ELR (cell line): ENCODE measurements at places on chromosomes 2 and 18.

DNA sequence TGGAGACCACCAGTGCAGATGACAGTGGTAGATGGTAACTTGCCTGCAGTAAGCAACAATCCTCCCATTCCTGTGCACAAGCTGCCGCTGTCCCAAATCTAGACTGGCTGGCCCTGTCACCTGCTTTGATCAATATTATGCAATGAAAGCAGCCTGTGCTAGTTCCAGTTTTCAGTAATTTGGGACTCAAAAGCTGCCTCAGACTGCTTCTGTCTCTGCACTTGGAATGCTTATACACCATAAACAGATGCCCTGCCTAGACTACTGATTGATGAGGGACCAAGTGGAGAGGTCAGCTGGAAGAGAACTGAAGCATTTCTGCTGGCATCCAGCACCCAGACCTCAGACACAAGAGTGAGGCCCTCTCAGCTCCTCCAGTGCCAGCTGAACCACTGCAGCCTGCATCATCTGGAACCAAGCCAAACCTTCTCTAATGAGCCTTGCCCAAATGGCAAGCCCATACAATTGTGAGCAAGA is 24.9 kb downstream of the CCBE1 start:
- DNase-seq: no peak

GRCh38 chr2:4221845-4222244 is 518.5 kb downstream of the DCDC2C start:
- no peak for DNase-seq

DNA sequence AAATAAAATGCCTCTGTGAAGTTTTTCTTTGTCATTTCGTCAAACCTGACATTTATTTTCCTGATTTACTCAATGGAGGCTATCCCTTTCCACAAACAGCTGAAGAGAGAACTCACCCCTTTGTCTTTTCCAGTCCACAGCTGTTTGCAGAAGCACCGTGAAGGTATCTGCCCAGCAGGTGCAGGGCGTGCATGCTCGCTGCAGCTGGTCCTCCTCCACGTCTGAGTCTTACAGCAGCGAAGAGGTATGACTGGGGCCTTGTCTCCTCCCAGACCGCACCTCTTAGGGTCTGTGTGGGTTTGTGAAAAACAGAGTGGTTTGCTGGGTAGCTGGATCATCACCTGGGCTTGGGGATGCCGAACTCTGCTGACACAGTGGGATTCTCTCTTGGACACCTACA is 9.7 kb downstream of the SPP2 start:
- DNase-seq: no peak

DNA sequence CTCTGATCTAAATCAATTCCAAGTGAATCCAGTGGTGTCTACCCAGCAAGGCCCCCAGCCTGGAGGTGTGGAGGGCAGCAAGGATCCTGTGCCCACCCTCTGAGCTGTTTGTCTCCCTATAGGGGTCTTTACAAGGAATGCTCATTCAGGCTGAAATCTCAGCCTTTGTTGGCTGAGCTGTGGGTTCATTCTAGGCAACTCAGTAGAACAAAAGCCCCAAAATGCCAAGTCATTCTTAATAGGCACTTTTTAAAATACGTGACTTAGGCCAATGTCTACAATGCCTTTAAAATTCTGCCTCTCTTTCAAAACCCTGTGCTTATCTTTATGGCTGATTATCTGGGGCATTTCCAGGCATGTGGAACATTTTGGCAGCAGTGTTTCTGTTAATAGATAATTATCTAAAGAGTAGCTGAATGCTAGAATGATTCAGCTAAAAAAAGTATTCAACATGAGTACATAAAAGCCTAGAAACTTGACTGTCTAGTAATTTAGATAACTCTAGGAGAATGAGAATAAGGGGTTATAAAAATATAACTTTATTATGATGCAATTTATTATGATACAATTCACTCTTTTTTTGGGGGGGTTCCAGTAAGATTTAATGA is 7.4 kb downstream of the UGT1A6 start:
- no peak for DNase-seq

GRCh38 chr18:31042406-31043181 is at the start of gene DSC3:
Gene DSC3 (minus strand): TSS chr18:31042742. CDS start chr18:31042660, 82 bp downstream.
- DNase-seq: no peak

DNA sequence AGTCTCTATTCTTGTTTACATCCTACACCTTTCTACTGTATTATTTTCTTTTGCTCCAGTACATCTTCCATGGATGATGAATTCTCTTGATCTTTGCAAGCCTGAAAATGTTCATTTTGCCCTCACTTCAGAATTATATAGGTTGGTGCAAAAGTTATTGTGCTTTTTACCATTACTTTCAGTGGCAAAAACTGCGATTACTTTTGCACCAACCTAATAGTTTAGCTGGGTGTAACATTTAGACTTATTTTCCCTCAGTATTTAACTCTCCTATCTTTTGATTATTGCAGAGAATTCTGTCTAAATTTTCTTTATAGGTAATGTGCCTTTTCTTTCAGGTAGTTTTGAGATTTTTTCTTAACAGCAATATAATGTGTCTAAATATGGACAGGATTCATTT is 81.8 kb downstream of the SS18 start:
- DNase-seq: no peak

- peak; percentile 23 for DNase-seq
Observed at GRCh38 chr18:55477860-55478581, 110.0 kb downstream of the TCF4 start.
